ENCODE measurements at places on chromosomes 1 and 21. TPM values are rescaled to one million over a fixed set of nuclear protein-coding genes. Genes with fewer than 3 reads are reported as not detected.

GRCh38 chr1:177865807-177866206, 104.1 kb downstream of the SEC16B start:
- H3K4me1 ChIP-seq = no peaks in the 10 kb centered on the region
- H3K27me3 ChIP-seq = no peaks in the 10 kb centered on the region
- no peak overlapping the region for H3K4me3 ChIP-seq
- no peak for DNase-seq
- no peak overlapping the region for H3K27ac ChIP-seq
- no peaks in the 10 kb centered on the region for H3K36me3 ChIP-seq

GRCh38 chr1:109024646-109025045, 17.3 kb downstream of the WDR47 start:
- H3K4me1 ChIP-seq = no peaks in the 10 kb centered on the region
- H3K27ac ChIP-seq = no peak overlapping the region
- no peaks in the 10 kb centered on the region for H3K27me3 ChIP-seq
- H3K4me3 ChIP-seq = no peak overlapping the region

GRCh38 chr1:167554028-167554779, 642 bp upstream of the CREG1 start:
- peak overlapping the region; percentile 71 for H3K4me3 ChIP-seq
- H3K4me1 ChIP-seq = peaks cover 41% of the 10 kb centered on the region
- peak overlapping the region; percentile 91 for H3K27ac ChIP-seq
- H3K27me3 ChIP-seq = no peaks in the 10 kb centered on the region

DNA sequence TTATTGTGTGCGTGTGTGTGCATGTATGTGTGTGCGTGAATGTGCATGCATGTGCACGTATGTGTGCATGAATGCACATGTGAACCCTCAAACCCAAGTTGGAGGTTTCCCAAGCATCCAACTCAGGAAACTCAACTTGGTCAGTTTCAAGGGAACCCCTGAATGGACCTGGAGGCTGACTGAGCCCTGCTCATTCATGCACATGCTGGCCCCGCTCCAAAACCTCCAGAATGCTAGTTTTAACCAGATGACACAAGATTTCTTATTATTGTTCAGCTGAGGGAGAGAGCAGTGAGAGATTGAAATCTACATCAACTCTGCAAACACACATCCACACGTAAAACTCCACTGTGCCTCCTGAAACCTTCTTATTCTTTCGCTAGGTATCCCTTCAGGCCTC, 104.4 kb downstream of the OMA1 start:
- H3K27ac ChIP-seq = no peak overlapping the region
- H3K36me3 ChIP-seq = no peaks in the 10 kb centered on the region
- no peak for DNase-seq
- peaks cover 9% of the 10 kb centered on the region for H3K4me1 ChIP-seq
- no peak overlapping the region for H3K4me3 ChIP-seq
- no peaks in the 10 kb centered on the region for H3K27me3 ChIP-seq

The PKLR gene
- total RNA-seq = not detected

DNA sequence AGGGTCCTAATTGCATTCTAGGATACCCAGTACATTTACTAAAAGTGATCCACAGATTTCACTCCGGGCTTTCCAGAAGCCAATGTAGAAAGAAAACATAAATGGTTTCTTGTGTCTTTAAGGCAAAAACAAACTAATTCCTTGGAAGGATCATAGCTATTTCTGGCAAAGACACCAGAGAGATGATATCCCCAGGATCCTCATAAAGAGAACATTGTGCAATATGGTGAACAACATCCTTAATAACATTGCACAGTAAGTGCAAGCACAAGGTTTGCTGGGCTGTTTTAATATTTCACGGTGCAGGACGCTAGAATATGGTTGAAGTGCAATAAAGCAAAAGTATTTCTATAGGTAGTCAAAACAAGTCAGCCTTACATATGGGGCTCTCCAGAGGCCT, 83.0 kb downstream of the NTPCR start:
- no peaks in the 10 kb centered on the region for H3K36me3 ChIP-seq
- no peaks in the 10 kb centered on the region for H3K27me3 ChIP-seq
- no peak overlapping the region for H3K4me3 ChIP-seq
- DNase-seq = no peak
- no peaks in the 10 kb centered on the region for H3K4me1 ChIP-seq

GRCh38 chr1:155940993-155941844, at the start of gene RXFP4:
TSS of gene RXFP4 (plus strand) at chr1:155941638. CDS start at chr1:155941710, 72 bp downstream.
- H3K4me3 ChIP-seq = peak within 1 kb of the TSS; percentile 26
- DNase-seq = no peak
- H3K27me3 ChIP-seq = no peaks in the 10 kb centered on the region
- peak within 1 kb of the TSS; percentile 92 for H3K27ac ChIP-seq
- H3K4me1 ChIP-seq = peaks cover 63% of the 10 kb centered on the region

The ALPL gene
- total RNA-seq = 10.2 TPM

DNA sequence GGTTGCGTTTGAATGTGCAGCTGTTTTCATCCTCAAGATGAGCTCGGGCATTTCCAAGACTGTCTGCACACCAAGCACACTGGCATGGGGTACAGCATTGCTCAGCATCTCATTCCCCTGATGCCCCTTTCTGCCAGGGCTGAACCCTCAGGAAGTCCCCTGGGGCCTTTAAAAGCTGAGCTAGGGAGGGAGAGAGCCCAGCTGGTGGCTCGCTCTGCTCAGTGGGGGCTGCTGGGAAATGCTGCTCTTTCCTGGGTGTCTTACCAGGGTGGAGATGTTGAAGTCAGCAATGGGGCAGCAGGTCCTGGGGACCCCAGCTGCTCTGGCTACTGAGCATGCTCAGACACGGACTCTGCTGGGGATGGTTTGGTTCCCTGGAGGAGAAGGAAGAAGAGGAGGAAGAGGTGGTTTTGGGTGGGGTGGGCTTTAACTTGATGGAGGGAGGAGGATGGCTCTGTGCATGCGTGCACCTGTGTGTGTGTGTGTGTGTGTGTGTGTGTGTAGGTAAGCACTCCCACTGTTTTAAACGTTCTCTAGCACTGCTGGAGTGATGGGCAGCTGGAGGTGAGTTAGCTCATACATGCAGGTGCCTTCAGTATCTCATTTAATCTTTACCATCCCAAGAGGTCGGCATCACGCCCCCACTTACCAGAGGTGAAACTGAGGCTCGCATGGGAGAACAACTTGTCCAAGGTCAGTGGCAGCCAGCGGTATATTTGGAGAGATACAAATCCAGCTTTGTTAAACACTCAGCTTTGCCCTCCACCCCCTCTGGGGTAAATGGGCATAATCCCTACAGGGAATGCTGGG, 40.9 kb downstream of the ACTL8 start:
- H3K4me1 ChIP-seq = no peaks in the 10 kb centered on the region
- DNase-seq = no peak
- H3K27me3 ChIP-seq = peaks cover 93% of the 10 kb centered on the region
- no peak overlapping the region for H3K27ac ChIP-seq
- no peak overlapping the region for H3K4me3 ChIP-seq

- DNase-seq = no peak
- peaks cover 37% of the 10 kb centered on the region for H3K4me1 ChIP-seq
- no peaks in the 10 kb centered on the region for H3K27me3 ChIP-seq
- no peaks in the 10 kb centered on the region for H3K36me3 ChIP-seq
- no peak overlapping the region for H3K27ac ChIP-seq
- no peak overlapping the region for H3K4me3 ChIP-seq
Observed at GRCh38 chr1:171084870-171085269, 5.8 kb upstream of the FMO3 start.

DNA sequence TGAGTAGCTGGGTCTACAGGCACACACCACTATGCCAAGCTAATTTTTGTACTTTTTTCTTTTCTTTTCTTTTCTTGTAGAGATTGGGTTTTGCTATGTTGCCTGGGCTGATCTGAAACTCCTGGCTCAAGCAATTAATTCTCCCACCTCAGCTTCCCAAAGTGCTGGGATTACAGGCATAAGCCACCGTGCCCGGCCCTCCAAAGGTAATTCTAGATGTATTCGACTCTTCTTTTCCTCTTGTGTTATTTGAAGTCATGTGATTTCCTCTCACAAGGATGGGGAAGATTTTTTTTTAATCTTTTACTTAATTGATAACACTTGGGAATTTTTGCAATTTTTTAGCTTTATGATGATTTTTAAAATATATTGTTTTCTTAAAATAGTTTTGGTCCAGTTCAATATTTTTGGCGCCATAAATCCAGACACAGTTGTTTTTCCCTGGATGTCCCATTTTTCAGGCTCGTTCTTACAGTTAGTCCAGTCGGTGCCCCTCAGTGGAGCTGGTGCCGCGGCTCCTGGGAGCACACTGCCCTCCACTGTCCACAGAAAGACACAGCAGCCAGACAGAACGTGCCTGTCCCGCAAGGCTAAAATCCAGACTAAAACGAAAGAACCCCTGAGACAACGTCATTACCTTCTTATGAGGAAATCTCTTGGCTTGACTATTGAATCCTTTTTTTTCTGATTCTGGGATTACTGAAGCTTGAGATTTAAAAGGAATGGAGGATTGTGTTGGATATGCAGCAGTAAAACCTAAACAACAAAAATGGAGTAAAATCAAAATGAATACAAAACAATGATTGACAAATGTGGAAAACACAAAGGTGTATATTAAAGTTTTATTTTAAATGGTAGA, 22.4 kb downstream of the STPG1 start:
- peak overlapping the region; percentile 48 for H3K4me3 ChIP-seq
- no peaks in the 10 kb centered on the region for H3K27me3 ChIP-seq
- no peaks in the 10 kb centered on the region for H3K36me3 ChIP-seq
- H3K27ac ChIP-seq = peak overlapping the region; percentile 88

The CYP4A11 gene
- total RNA-seq = not detected

GRCh38 chr1:154344977-154345837, 19.9 kb downstream of the ATP8B2 start:
- peaks cover 91% of the 10 kb centered on the region for H3K36me3 ChIP-seq
- no peak for DNase-seq
- no peak overlapping the region for H3K27ac ChIP-seq
- peaks cover 15% of the 10 kb centered on the region for H3K4me1 ChIP-seq

GRCh38 chr1:148357037-148357436, 126.1 kb downstream of the PPIAL4G start:
- peaks cover 10% of the 10 kb centered on the region for H3K4me1 ChIP-seq
- no peak overlapping the region for H3K4me3 ChIP-seq
- no peak for DNase-seq
- peaks cover 100% of the 10 kb centered on the region for H3K27me3 ChIP-seq
- no peak overlapping the region for H3K27ac ChIP-seq
- H3K36me3 ChIP-seq = no peaks in the 10 kb centered on the region

DNA sequence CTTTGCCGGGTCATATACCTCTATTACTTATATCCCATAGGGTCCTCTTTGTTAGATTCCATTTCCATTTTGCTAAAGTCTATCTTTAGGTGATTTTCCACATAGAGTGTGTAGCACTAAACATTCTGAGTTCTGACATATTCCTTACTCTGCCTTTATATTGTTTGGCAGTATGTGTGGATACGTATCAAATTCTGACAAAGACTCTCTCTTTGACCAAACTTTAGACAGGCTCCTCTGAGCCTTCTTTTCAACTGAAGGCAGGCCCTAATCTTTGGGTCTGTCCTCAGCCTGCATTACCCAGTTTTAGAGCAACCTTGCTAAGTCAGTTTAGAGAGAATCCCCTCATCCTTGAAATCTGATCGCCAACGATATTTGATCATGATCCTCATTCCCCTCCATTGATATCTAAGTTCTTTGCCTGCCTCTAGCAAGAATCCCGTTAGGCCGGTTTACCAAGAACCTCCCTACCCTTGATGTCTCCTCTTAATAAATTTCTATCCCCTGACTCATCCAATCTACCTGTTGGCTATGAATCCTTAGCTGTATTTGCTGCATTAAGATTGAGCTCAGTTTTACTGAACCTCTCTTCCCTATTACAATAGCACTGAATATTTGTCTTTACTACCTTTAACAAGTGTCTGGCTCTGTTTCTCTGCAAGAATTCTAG, 10.4 kb upstream of the PPT1 start:
- H3K4me3 ChIP-seq = no peak overlapping the region
- H3K27me3 ChIP-seq = peaks cover 41% of the 10 kb centered on the region
- H3K4me1 ChIP-seq = no peaks in the 10 kb centered on the region
- H3K36me3 ChIP-seq = no peaks in the 10 kb centered on the region
- no peak for DNase-seq
- H3K27ac ChIP-seq = no peak overlapping the region

The TIE1 gene
- 25.1 TPM for total RNA-seq

The SPRR3 gene
- total RNA-seq = not detected

GRCh38 chr1:25562101-25562927, 18.9 kb downstream of the LDLRAP1 start:
- peak overlapping the region; percentile 27 for H3K27ac ChIP-seq
- H3K27me3 ChIP-seq = no peaks in the 10 kb centered on the region
- H3K4me1 ChIP-seq = peaks cover 56% of the 10 kb centered on the region
- no peak for DNase-seq
- H3K4me3 ChIP-seq = no peak overlapping the region

DNA sequence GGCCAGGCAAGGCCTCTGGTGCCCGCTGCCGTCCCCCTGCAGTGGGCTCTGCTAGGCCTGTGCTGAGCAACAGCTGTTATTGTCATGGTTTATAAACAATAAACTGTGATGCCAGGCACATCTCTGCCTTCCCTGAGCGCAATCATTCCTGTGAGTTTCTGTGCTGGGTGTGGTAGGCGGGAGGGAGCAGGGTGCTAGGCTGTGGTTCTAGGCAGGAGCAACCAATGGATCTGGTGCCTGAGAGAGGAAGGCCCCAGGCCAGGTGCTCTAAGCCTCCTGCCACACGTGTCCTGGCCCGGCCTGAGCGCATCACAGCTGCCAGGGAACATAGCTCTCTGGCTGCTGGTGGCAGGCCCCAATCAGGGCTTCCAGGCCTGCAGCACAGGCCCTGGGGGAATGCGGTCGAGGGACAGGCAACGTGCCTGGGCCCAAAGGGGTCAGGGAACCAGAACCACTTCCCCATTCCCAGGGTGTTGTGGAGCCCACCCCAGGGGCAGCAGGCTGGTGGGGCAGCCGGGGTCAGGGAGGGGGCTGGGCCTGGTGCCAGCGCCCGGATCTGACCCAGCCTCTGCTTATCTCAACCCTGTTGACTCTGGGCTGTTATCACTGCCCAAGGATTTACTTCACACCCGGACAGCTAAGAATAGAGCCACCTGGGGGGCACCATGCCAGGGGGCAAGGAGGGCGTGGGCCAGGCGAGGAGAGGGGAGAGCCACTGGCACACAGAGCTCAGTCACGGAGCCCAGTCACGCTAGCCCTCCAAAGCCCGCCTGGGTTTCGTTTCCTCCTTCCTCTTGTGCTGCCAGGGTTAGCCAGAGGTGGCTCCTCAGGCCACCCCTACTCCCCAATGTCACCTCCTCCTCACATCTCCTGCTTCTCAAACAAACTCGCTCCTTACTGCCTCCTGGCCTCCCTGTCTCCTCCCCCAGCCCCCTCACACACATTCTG, 11.5 kb downstream of the TRIM46 start:
- no peak overlapping the region for H3K4me3 ChIP-seq
- peaks cover 15% of the 10 kb centered on the region for H3K4me1 ChIP-seq
- H3K36me3 ChIP-seq = no peaks in the 10 kb centered on the region
- DNase-seq = peak; percentile 47
- H3K27me3 ChIP-seq = no peaks in the 10 kb centered on the region

The SLAMF7 gene
- total RNA-seq = 0.36 TPM

The SCP2 gene
- 130 TPM for total RNA-seq

DNA sequence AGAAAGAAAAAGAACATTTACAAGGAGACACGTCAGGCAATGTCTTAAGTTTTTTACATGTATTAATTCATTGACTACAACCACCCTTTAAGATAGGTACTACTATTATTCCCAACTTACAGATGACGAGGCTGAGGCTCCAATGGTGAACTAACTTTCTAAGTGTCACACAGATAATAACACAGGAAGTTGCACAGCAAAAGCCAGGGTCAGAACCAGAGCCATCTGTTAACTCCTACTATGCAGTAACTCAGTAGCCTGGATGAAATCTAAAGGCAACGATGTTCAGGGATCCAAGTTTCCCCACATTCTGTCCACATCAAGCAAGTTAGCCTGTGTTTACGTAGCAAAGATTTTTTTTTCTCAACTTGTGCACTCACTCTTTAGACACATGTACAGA, 371.7 kb downstream of the PTPRC start:
- H3K4me3 ChIP-seq = no peak overlapping the region
- no peaks in the 10 kb centered on the region for H3K36me3 ChIP-seq
- no peaks in the 10 kb centered on the region for H3K27me3 ChIP-seq
- DNase-seq = no peak
- H3K4me1 ChIP-seq = peaks cover 22% of the 10 kb centered on the region
